Epithelial cell of proximal tubule (primary cell): ENCODE measurements at places on chromosomes 7 and 10.
A peak's percentile ranks its signal among the peaks of the same experiment; 100 is the strongest.

- DNase-seq, result no peak
Measured at GRCh38 chr10:95474228-95475002, 86.8 kb downstream of the SORBS1 start.

DNA sequence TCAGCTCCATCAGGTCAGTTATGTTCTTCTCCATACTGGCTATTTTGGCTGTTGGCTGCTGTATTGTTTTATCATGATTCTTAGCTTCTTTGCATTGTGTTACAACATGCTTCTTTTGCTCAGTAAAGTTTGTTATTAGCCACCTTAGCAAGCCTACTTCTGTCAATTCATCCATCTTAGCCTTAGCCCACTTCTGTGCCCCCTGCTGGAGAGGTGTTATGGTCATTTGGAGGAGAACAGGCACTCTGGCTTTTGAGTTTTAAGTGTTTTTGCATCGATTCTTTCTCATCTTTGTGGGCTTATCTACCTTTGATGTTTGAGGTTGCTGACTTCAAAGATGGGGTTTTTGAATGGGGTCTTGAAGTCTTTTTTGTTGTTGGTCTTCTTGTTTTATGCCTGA is 204.6 kb upstream of the FOXP2 start:
- DNase-seq, result no peak

GRCh38 chr10:72685264-72685921 is 6.5 kb upstream of the MCU start:
- no peak for DNase-seq

DNA sequence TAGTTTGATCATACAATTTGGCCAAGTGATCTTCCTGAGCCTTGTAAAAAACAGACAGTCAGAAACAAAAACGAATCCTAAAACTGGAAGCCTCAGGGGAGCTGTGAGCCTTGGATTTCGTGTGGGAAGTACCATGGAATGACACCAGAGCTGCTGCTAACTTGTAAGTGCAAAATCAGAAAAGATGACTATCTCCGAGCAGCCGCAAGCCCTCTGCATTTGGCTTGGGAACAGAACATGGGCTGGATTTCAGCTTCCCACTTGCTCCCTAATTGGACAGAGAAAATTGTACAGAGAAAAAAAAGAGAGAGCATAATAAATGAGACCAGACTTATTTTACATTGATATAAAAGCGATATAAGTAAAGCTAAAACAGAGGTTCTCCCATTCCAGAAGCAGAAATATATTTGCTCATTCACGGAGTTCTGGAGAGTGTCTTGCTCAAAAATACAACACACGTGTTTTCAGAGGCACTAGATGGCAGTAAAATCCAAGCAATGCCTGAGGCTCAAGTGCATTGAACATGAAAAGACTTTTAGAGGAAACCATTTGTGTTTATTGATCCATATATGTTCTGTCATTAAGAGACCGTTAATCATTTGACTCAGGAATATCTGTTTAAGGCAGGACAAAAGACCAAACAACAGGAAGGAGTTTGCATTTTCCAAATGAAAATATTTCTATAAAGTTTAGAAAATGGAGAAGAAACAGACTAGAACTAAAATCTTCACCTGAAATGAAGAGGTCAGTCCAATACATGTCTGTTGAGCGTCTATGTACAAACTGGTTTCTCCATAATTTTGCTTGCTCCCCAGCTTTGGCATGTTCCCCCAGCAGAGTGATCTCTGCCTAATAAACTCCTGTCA is 78.3 kb upstream of the SLC26A5 start:
- peak; percentile 22 for DNase-seq

- DNase-seq, result no peak
Measured at GRCh38 chr7:134908289-134908688, 78.0 kb upstream of the AGBL3 start.

GRCh38 chr10:6221971-6222751 is 19.4 kb downstream of the PFKFB3 start:
- DNase-seq, result no peak

DNA sequence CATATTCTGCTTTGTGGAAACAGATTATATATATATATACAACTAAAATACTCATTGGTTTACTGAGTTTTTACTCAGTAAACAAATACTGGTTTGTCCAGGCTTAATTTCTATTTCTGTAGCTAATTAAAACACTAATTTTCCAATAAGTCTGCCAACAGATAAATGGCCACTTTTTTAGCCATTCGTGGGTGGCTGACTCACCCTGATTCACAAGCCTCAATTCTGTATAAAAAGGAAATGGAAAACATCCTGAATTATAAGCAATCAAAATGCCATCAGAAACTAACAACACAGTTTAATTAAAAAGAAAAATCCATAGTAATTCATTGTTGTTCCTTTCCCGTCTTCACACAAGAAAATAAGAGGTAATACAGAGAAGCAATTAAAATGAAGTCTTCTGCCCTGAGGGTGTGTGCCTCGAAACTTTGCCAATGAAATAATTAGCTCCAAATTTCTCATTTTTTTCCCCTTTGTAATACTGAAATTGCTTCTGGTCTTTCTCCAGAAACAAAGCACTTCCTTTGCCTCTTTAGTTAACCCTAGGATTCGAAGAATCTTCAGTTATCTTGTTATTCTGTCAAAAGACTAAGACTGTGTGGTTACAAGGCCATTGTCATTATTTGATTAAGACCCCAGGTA is 118.7 kb upstream of the PTN start:
- DNase-seq, result no peak

DNA sequence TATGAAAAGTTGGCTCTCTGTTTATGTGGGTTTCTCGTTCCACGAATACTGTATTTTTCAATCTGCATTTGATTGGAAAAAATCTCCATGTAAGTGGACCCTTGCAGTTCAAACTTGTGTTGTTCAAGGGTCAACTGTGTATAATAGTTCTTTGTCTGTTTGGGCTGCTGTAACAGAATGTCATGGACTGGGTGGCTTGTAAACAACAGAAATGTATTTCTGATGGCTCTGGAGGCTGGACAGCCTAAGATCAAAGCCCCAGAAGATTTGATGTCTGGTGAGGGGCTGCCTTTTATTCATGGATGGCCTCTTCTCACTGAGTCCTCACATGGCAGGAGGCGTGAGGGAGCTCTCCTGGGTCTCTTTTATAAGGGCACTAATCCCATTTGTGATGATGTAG is 36.2 kb downstream of the INPP5F start:
- DNase-seq, result no peak

DNA sequence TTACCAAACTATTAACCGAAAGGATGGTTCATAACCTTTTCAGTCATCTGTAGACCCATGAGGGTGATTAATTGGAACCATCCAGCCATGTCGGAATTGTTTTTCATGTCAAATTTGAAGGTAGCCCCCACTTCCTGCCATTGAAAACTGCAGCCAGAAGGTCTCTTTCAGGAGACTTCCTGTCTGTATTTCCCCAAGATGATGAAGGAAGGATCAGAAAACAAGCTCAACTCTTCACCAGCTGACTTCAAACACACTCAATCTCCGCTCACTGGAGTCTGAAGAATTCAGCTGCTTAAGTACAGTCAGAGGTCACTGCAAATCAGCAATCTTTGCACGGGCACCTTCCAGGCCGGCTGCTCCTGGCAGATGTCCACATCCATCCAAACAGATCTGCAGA is 291.7 kb upstream of the NPVF start:
- DNase-seq, result no peak

GRCh38 chr10:70551971-70552422 is 50.5 kb downstream of the PRF1 start:
- DNase-seq, result peak; percentile 56

DNA sequence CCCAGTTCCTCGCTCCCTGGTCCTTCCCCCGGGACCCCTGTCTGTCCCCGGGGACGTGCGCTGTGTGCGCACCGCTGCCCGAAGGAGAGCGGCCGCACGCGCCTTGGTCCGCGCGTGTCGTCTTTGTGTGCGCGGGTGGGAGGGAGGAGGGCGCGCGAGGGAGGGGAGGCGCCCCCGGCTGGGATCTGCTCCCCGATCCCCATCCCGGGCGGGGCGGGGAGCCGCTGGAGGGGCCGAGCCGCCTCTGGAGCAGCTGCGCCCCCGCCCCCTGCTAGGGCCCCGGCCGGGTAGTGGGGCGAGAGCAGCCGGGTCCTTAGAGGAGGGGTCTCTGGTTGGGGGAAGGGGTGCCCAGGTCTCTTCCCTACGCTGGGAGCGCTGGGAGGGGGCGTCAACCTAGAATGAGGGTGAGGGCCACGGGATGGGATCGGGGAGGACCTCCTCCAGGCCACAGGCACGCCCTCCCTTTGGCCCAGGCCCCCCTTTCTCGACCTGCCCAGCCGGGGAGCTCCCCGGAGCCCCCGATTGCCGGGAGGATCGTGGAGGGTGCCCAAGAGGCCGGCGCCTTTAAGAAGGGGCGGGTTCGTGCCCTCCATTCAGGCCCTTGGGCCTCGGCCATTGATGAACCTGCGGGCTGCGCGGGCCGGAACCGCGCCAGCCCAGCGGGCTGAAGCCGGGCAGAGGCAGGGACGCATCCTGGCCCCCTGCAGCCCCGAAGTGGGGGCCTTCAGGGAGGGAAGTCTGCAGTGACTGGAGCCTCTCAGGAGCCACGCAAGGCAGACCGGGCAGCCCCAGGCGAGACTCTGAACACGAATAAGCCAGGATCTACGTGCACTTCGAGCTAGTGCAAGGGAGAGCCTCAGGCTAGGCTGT is 678 bp downstream of the SH2B2 start:
- DNase-seq, result no peak

- no peak for DNase-seq
Measured at GRCh38 chr7:139702811-139703486, 74.8 kb downstream of the HIPK2 start.

DNA sequence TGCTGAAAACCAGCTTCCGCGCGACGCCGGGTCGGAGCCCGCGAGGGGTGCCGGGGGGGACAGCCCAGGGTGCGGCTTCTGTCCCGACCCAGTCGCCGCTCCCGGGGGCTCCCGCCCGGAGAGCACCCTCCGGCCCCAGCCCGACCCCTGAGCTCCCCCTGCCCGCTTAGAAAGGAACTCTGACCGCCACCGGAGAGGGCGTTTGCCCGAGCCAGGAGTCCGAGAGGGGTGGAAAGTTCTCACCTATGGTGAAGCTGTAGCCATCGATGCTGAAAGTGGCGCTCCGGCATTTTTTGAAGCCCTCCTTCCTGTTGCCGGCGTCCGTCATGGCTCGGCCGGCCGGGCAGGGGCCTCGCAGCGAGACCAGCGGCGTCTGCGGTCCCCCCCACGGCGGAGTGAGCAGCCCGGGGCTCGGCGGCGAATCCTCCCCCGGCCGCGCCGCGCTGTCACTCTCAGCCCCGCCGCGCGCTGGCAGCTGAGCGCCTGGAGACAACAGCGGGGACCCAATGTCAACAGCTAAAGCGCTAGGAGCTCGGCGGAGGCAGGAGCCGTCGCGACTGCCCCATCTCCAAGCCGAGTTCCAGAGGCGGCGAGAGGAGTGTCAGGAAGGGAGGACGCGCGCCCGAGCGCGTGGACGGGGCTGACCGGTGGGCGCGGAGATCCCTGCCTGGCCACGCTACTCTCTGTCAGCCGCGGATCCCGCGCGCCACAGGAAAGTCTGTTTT is 191.6 kb downstream of the LSM5 start:
- DNase-seq, result no peak

- DNase-seq, result no peak
Measured at GRCh38 chr7:26553582-26553981, 261.9 kb downstream of the SNX10 start.

GRCh38 chr7:131194070-131194865 is 133.4 kb upstream of the MKLN1 start:
- no peak for DNase-seq

GRCh38 chr10:61897671-61898434 is 3.6 kb upstream of the ARID5B start:
- no peak for DNase-seq

DNA sequence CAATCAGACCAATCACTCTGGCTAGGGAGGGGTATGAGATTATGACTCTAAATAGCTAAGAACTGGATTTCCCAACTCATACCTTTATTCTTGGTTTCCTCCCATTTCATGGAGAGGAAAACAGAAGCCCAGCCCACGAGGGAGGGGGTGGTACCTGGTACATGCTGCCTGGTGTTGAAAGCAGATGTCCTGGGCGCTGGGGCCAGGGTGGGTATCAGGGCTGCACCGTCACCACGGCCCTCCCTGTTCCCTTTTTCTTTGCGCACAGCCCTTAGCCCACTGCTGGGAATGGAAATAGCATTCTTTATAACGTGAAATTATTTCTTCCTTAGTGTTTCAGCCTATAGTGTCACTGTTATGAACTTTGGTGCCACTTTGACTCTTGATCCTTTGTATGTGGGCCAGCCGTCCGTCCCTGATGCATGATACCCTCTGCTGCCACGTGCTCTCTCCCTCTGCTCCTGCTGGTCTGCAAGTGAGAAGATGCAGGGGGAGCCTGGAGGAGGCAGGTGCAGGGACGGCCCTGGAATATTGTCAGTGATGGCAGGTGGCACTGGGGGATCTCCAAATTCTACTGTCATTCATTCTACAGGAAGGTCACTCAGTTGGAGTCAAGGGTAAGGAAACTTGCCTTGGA is 158.5 kb downstream of the CDH23 start:
- no peak for DNase-seq

GRCh38 chr7:1348096-1348822 is 111.0 kb downstream of the MICALL2 start:
- no peak for DNase-seq

DNA sequence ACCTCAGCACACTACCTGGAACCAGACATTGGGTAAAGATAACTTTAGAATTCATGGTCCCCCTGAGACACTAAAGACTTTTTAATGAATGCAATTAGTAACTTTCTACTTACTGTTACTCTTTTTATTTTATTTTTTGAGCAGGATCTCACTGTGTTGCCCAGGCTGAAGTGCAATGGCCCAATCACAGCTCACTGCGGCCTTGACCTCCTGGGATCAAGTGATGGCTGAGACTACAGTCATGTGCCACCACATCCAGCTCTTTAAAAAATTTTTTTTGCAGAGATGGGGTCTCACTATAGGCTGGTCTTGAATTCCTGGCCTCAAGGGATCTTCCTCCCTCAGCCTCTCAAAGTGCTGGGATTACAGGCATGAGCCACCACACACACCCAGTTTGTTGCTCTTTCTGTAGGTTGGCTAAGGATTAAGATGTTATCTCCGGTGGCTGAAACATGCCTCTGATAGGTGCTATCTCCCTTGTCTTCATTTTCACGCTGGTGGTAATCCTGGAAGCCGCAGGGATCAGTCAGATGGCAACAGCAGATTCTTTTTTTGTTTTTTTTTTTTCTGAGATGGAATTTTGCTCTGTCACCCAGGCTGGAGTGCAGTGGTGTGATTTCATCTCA is 128.3 kb downstream of the TCF7L2 start:
- DNase-seq, result no peak

DNA sequence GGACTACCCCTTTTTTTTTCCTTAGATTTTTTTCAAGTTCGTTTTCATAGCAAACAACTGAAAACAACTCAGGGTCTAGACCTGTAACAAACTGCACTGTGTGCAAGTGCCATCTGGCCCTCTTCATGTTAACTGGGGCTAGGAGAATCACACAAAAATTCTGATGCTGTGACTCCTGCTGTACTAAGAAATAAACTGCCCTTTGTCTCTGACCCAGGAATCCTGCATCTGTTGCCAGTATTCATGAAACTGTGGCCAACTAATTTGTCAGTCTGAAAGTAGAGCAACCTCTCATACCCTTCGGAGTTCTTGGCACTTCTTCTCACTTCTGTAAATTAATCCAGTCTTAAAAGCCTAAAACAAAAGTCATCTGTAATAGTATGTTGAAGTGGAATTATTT is 218.4 kb upstream of the PCDH15 start:
- DNase-seq, result no peak
